WTC11 (cell line): ENCODE measurements at places on chromosomes 1 and 21. TPM values are rescaled to one million over a fixed set of nuclear protein-coding genes. Genes with fewer than 3 reads are reported as not detected.

DSCAM gene
- 0.09 to 0.14 TPM (median 0.13 TPM) in 3 replicates for total RNA-seq

SPATA46 gene
- total RNA-seq: not detected in 3 replicates

CALML6 gene
- 0.87 to 2.1 TPM (median 1.9 TPM) in 3 replicates for total RNA-seq

KLHDC7A gene
- 10.9 to 14.3 TPM (median 11.0 TPM) in 3 replicates for total RNA-seq

ADCY10 gene
- 0.07 to 0.34 TPM in 2 of 3 replicates, not detected in the other for total RNA-seq

ZNF648 gene
- total RNA-seq: 0.17 to 0.46 TPM (median 0.27 TPM) in 3 replicates

SYTL1 gene
- 18.0 to 19.7 TPM (median 18.5 TPM) in 3 replicates for total RNA-seq

ARID1A gene
- 98.0 to 105 TPM (median 103 TPM) in 3 replicates for total RNA-seq

SDC3 gene
- total RNA-seq: 31.1 to 32.3 TPM (median 31.2 TPM) in 3 replicates
